ENCODE measurements at places on chromosomes 16 and 17. TPM values are rescaled to one million over a fixed set of nuclear protein-coding genes. Genes with fewer than 3 reads are reported as not detected.

GRCh38 chr17:61007980-61008379, 330.3 kb downstream of the BCAS3 start:
- no peak for DNase-seq

GRCh38 chr16:89034971-89035668, 58.1 kb upstream of the CBFA2T3 start:
- no peak for DNase-seq

DNA sequence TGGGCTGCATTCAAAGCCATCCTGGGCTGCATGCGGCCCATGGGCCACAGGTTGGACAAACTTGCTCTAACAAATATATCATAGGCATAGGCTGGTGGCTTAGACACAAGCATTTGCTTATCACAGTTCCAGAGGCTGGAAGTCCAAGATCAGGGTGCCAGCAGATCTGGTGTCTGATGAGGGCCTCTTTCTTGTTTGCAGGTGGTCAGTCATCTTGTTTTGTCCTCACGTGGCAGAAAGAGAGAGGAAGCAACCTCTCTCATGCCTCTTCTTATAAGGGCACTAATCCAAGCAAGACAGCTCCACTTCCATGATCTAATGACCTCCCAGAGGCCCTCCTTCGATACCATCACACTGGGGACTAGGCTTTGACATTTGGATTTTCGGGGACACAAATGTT, 238.7 kb upstream of the TNRC6C start:
- DNase-seq, result no peak

GRCh38 chr17:2053380-2054261, 1.3 kb upstream of the HIC1 start:
- peak; percentile 87 for DNase-seq

DNA sequence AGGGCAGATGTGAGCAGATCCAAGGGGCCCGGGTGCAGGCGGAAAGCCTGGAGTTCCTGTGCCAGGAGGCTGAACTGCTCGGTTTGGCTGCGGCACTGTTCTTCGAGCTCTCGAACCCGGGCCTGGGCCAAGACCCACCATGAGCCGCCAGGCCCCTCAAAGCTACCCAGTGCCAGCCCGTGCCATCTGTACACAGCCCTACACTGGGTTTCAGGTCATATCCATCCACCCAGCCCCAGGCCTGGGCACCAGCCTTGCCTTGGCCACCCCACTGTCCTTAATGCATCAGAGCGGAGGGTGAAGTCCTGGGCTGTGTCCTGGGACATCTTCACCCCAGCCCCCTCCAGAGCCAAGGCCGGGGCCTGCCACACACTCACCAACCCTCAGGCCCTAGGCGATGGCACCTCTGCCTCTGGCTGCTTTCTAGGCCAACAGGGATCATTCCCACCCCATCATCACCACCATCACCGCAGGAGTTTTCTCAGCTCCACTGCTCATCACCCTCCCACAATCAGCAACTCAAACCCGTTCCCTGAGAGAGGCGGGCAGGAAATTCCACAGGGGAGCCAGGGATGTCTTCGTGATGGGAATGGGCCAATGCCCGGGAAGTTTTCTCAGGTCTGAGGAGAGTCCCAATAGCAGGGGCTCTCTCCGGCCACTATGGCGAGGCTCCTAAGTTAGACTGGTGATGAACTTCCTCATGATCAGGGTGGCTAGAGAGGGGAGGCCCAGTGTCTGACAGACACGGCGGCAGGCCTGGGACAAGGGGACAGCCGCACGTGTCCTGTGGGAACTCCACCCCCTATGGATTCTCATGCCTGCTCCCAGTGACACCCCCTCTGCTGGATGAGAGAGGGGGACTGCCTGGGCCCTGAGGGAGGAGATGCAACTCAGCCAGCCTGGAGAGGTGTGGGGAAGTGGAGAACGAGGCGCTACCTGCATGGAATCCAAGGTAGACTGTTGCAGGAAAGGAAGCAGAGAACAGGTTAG, 9.1 kb downstream of the TSPOAP1 start:
- peak; percentile 11 for DNase-seq

- no peak for DNase-seq
These were observed 12.1 kb downstream of the USP6 start for GRCh38 chr17:5127910-5128309.

- peak; percentile 29 for DNase-seq
These were observed 13.3 kb upstream of the ABR start for GRCh38 chr17:1192911-1193699.

- no peak for DNase-seq
These were observed 67.5 kb upstream of the TMEM132E start for GRCh38 chr17:34511931-34512330.

- no peak for DNase-seq
These were observed 183.5 kb downstream of the PHKB start for GRCh38 chr16:47644661-47645060.

DNA sequence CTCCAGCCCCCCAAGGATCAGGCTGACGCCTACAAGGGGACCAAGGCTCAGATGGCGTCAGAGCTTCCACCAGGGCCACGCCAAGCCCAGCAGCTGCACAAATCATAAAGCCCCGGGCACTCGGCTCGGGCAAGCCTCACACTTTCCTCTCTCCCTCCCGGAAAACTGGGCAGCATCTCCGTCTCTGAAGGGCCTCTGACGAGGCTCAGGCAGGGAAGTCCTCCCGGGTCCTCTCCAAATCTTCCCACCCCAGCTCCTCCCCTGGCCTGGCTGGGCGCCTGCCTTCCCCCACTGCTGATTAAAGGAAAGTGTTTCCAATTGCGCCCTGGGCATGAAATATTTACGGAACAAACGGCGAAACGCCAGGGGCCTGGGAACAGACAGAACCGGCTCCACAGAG, 38.5 kb downstream of the PIEZO1 start:
- DNase-seq, result peak; percentile 86

GRCh38 chr17:81556175-81556691, 4.1 kb upstream of the FAAP100 start:
- no peak for DNase-seq

GRCh38 chr17:28169621-28170349, 127.3 kb downstream of the NLK start:
- DNase-seq, result no peak

GRCh38 chr17:75352079-75352569, 53.4 kb downstream of the GRB2 start:
- DNase-seq, result no peak

DNA sequence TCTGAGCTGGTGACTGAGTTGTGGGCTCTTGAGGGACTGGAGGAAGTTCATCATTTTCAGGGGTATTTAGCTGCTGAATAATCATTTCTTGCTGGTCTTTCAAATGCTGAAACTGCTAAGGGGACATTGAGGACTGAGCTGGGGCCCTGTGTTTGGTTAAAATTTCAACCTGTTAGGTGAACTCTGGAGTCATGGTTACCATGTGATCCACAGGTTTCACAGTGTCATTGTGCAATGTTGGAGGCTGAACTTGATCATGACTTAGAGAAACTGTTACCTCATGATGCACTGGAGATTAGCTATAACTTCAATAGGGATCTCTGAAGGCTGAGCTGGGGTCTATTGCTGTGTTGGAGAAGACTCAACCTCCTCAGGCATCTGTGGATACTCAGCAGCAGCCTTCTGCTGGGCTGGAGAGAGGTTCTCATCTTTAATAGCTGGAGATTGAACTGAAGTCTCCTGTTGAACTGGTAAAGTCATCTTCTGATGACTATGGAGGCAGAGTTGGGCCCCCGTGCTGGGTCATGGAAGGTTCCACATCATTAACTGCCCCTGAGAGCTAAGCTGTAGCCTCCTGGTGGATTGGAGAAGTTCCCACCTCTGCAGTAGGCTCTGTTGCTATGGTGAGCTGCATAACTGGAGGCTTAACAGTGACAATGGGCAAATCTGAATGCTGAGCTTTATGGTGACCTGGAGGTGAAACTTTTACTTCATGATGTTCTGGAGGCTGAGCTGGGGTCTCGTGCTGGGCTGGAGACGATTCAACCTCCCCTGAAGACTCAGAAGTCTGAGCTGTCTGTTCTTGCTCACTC, 15.2 kb downstream of the RDM1 start:
- DNase-seq, result no peak

DNA sequence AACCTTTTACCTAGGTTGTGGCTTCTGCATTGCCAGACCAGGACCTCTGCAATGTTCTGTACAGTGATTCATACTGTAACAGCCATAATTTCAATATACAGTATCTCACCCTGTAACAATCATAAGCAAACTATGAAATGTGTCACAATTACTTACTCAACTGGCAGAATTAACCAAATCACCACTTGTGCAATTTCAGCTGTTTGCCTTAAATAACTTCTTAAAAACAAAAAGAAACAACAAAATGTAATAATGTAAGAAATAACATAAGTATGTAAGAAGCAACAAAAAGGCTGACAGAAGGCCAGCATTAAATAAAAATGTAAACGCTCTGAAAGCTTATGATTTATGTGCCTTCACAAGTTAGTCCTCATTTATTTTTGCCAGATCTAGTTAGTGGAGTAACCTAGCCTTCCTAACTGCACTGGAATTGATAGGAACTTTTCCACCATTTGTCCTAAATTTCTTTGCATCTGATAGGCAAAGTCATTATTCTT, 96.9 kb downstream of the SKAP1 start:
- no peak for DNase-seq

Gene WNT3
- 0.79 TPM for total RNA-seq

Gene CLDN7
- total RNA-seq, result 2.5 TPM

Gene IRX3
- 14.2 TPM for total RNA-seq

Gene SLC16A13
- total RNA-seq, result 1.1 TPM

Gene LRRC3C
- total RNA-seq, result not detected

Gene SEZ6
- total RNA-seq, result not detected

All from right cardiac atrium (tissue), 5 donors.